ENCODE measurements at places on chromosomes 11 and 22.

DNA sequence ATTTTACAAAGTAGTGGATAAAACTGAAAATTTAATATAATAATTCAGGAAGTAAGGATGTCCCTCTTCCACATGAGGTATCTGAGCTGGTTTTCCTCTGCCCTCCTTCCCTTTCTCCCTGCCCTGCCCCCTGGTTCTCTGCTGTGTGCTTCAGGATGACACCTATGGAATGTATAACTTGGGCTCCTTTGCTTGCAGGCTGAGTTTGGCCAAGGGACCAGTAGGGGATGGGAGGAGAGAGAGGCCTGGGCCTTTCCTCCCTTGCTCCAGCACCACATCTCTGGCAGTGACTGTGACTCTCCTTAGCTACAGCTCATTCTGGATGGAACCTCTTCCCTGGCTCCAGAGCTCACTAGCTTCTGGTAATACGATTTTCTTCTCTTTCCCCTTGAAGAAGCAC is 10.1 kb downstream of the IRAG1 start:
- DNase-seq, result no peak

GRCh38 chr22:46238541-46238940 is 11.6 kb downstream of the CDPF1 start:
- DNase-seq, result no peak

DNA sequence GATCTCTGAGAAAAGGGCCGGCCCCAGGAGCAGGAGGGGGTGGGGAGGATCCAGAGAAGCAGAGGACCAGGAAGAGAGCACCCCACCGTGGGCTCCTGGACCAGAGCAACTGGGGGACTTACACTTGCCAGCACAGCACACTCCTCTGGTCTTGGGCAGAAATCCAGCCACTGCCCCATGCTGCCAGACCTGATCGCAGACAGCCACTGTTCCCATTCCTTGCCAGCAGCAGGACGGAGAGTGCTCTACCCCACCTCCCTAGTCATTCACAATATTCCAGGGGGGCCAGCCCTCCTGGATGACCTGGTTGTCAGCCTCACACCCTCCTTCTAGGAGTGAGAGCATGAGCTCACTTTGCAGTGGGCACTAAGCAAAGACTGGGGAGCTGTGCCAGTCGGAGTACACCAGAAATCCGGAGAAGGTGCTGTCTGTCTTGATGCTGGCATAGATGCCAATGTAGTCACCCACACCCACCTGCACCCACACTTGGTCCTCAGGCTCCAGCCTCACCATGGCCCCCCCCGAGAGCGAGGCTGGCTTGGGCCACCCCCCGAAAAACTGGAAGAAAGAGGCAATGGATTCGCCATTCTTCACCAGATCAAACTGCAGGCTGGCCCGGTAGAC is 1.6 kb downstream of the C1QTNF5 start:
- DNase-seq, result no peak

GRCh38 chr11:72483412-72484186 is 49.3 kb upstream of the CLPB start:
- no peak for DNase-seq

GRCh38 chr11:82722231-82722630 is 11.4 kb downstream of the FAM181B start:
- no peak for DNase-seq

All from stimulated activated CD8-positive, alpha-beta memory T cell treated with anti-CD3 and anti-CD28 coated beads, Interleukin-7, amount 100 ng/mL, for 24 hours (primary cell).